Amniotic stem cell (primary cell): ENCODE measurements at places on chromosomes 2 and 18.

GRCh38 chr18:74139888-74140287, 7.7 kb downstream of the FBXO15 start:
- DNase-seq = peak; percentile 39

GRCh38 chr2:237638176-237638575, 10.8 kb downstream of the LRRFIP1 start:
- no peak for DNase-seq

- no peak for DNase-seq
These were observed 24.4 kb downstream of the LANCL1 start for GRCh38 chr2:210452194-210452593.

DNA sequence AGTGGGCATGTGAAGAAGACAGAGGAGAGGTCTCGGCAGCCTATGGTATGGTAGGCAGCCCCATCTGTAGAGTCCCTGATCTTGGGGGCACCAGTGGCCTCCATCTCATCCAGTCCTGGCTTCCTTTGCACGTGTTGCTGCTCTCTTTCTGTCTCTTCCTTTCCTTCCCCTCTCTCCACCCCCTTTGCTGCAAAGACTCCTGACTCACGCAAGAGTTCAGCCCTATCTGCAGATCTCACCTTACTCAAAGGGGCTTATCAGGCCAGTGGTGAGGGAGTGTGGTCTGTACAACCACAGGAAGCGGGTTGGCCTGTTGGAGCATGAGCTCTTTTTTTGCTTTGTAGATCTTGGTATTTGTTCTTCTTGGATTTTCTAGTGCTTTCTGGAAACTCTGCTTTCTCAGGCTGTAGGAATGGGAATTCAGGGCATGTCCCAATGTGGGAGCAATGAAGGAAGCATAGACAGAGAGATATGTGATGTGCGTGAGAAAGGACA, 14.6 kb upstream of the NT5DC4 start:
- DNase-seq = no peak

- no peak for DNase-seq
These were observed 251.6 kb upstream of the NCKAP5 start for GRCh38 chr2:133819906-133820305.

GRCh38 chr2:237304763-237305514, 109.0 kb downstream of the COL6A3 start:
- peak; percentile 38 for DNase-seq

DNA sequence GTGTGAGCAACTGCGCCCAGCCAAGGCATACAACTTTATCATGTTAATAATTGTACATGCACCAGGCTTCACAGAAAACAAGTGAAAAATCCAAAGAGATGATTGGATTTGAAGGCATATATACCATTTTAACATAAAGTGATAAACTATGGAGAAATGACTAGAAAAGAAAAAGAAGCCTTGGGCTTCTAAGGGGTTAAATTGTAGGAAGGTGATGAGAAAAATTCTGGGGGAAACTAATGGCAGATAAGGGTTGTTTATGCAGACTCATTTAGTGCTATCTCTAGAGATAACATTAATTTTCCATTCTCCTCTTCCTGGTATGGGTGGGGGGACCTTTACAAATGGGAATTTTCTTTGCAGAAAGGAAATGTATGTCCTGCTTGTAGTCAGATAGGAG, 154.0 kb downstream of the TMEM17 start:
- DNase-seq = no peak

DNA sequence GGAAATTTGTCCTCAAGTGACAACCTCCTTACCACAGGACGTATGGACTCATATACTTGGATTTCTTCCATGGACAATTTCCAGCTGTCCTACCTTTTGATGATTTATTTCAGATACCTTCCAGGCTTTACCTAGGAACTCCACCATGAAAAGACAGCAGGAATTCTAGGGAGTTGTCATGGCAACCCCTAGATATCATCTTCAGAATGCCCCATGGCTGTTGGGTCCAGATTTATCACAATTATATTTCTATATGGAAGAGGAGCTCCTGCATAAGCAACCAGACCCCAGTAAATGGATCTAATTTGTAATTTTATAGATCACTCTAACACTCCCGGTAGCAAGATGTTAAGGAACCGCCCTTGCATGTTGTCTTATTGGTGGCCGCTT, 102.3 kb upstream of the ZNF521 start:
- DNase-seq = no peak

DNA sequence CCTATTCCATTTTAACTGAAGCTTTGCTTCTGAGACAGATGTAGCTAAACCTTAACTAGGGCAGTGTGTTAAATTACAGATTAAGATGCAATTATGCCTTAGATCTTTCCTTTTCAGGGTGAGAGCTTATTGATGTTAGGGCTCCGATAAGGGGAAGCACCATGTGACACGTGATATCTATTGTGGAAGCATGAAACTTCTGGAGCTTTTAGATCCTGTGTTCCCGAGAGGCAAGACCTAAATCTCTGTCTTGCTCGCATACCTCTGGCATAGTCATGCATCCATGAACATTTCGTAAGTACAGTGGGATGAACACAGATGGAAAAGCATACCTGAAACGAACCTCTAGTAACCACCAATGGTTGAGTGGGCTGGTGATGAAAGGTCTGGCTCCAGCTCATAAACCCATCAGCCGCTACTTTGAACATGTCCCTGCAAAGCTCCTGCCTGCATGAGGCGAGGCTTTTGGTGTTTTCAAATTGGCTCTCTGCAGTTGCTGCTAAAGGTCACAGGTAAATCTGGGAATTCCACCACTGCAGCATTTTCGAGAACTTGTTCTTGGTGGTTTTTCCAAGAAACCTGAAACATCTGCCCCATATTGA, 3.7 kb upstream of the NRP2 start:
- no peak for DNase-seq

DNA sequence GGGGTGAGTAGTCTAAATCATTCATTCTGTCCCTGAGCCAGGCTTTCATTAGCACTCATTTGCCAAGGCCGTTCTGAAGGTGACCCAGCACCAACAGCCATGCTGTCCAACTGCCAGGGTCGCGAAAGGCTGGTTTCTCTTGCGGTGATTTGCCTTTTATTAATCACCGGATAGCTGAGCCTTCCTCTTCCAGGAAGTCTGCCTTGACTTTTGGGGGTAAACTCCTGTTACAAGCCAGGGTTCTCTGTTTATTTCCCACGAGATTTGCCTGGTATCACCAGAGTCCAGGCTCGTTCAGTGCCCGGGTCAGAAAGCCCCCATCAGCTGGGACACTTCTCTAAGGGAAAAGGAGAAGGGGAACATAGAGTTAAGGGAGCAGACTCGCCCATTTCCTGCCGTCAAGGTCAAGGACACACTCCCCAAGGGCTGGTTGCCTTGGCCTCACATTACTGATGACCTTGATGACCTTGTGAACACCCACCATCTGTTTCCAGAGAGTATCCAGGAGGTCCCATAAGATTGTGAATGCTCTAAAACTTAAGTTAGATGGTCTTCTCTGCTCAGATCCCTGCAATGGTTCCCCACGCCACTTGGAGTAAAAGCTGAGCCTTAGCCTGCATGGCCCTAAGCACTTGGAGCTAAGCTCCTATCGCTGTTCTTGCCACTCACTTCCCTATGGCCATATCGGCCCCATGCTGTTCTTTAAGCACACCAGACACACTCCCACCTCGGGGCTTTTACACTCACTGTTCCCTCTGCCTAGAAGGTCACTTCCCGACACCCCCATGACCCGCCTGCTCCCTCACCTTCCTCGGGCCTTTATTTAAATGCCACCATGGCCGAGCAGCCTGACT, 118.0 kb upstream of the STPG4 start:
- DNase-seq = no peak

DNA sequence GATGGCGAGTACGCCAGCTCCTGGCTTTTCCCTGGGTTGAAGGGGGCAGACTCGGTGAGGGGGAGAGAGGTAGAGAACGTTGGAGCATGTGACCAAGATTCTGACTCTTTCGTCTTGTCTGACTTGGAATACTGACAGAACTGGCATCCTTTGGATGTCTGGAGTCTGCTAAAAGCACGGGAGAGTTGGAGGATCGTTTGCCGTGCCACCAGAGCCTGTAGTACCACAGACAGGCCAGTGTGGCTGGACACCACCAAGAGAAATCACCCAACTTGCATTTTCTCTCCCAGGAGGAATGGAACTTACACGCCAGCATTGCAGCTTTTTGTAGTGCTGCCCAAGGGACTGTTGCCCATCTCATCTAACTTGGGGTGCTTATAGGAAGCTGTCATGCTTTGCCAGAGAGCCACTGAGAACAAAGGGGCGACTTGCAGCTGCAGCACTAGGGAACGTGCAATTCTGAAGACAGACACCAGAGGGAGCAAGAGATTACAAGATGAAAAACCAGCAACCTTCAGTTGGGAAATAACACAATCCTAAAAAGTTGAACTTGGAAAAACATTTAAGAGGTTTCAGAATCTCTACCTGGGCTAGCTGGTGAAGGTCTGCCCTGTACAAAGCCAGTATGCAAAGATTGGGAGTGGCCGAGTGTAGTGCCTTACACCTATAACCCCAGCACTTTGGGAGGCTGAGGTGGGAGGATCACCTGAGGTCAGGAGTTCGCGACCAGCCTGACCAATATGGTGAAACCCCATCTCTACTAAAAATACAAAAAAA, 24.1 kb downstream of the PSMG2 start:
- DNase-seq = peak; percentile 26

DNA sequence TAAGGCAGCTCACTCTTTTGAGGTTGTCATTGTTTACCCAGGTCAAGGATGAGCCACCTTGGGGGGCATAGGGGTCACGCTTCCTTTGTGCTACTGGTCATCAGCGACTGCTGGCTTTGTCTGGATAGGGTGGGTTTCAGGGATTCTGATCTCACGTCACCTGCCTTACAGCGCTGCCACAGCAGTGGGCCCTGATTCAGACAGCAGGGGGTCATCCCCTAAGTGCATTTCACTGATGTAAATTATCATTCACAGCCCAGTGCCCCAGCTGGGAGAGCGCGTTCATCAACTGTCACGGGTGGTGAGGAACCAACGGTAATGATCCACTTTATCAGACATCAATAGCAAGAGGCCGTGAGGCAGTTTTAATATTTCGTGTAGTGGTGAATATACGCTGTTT, 291.2 kb downstream of the NEDD4L start:
- no peak for DNase-seq

DNA sequence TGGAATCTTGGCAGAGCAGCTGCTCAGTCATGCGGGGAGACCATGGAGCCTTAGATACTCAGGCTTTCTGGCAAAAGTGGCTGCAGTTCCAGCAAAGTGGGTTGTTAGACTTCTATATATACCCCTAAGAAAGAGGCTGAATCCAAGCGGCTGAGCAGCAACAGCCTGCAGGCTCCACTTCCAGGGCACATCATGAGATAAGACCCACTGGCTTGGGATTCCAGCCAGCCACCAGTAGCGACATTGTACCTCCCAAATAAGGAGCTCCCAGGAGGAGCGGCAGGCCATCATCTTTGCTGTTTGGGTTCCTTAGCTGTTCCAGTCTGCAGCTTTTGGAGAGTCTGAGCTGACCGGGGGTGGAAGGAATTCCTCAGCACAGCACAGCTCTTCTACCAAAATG, 150.3 kb upstream of the ST6GAL2 start:
- no peak for DNase-seq

DNA sequence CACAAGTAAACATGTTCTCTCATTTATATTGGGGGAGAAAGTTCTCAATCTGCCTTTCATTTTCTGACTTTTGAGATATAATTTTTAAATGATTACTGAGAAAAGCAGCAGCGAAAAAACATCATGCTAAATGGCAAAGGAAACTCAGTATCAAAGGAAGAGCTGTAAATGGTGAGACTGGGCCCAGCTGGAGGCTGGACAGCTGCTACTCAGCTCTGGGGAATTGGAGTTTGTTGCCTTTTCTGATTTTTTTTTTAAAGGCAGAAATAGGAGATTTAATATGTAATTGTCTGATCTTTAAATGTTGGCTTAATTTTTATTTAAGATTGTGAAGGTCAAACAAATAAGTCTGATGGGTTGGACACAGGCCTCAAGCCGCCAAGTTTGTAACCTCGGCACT, 137.1 kb upstream of the TACR1 start:
- no peak for DNase-seq

DNA sequence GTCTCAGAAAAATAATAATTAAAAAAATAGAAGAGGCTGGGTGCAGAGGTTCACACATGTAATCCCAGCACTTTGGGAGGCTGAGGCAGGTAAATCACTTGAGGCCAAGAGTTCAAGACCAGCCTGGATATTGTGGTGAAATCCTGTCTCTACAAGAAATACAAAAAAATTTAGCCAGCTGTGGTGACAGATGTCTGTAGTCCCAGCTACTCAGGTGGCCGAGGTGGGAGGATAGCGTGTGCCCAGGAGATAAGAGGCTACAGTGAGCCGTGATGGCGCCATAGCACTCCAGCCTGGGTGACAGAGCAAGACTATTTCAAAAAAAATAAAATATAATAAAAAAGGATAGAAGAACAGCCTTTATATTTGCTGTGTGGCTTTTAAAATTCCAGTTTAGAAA, 35.9 kb downstream of the SMC6 start:
- no peak for DNase-seq

GRCh38 chr2:112686348-112687217, 34.2 kb upstream of the NT5DC4 start:
- DNase-seq = no peak

GRCh38 chr2:67037655-67038054, 359.5 kb upstream of the ETAA1 start:
- DNase-seq = no peak

GRCh38 chr2:53751728-53752127, 15.9 kb upstream of the CHAC2 start:
- DNase-seq = no peak

DNA sequence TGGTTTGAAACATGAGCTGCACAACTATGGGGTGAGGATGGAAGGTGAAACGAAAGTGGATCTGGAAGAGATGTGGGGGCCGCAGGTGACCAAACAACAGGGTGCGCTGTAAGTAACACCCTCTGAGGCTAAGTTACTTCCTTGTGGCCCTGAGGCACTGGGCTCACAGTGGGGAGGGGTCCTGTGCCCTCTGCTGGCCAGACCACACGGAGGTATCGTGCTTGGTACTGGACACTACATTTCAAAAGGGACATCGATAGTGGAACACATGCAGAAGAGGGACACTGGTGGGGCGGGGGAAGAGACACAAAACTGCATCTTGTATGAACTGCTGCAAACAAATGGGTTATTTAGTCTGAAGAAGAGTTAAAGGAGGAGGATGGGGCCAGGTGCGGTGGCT, 110.6 kb downstream of the CLIP4 start:
- DNase-seq = no peak

DNA sequence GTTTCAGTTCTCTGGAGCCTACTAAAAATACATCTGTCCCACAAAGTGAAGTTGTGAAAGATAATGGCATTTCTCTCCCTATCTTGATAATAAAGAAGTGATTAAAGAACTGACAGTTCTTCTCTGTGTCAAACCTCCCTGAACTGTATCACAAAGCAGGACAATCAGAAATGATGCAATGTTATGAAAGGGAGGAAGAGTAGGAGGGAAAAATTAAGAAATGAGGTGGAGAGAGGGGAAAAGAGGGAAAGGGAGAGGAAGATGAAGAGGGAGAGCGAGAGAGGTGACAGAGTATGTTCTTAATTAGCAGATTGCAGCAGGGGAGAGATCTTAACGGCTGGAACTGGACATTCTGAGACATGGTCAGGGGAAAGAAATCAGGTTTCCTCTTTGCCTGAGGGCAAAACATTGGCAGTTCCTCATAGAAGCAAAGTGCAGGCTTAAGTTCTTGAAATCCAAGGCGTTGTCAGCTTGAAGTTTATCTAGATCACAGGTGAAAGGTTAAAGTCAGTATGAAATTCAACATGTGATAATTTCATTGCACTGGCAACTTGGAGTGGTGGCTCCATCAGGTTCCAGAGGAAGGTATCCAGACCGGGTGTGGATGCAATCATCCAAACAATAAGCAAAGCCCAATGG, 54.6 kb downstream of the RDH14 start:
- no peak for DNase-seq

GRCh38 chr2:31148514-31148913, 10.3 kb upstream of the GALNT14 start:
- DNase-seq = no peak
